Fibroblast of villous mesenchyme (primary cell): ENCODE measurements at places on chromosomes 1 and 21. TPM values are rescaled to one million over a fixed set of nuclear protein-coding genes. Genes with fewer than 3 reads are reported as not detected.

CLIC6 gene
- total RNA-seq = under 0.01 TPM in 2 replicates

DNA sequence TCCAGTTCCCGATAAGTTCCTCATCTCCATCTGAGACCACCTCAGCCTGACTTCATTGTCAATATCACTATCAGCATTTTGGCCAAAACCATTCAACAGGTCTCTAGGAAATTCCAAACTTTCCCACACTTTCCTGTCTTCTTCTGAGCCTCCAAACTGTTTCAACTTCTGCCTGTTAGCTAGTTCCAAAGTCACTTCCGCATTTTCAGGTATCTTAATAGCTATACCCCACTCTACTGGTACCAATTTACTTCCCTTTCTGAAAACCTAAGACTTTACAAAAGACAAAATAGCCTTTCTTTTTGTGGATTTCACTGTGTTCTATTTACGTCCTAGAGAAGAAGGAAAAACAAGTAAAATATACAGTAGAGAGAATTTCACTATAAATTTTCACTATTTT, 147.0 kb upstream of the FMN2 start:
- DNase-seq = no peak

GRCh38 chr1:63442141-63442475, 74.7 kb downstream of the ALG6 start:
- DNase-seq = no peak

PDE9A gene
- total RNA-seq = 3.9 and 9.5 TPM in 2 replicates

DNA sequence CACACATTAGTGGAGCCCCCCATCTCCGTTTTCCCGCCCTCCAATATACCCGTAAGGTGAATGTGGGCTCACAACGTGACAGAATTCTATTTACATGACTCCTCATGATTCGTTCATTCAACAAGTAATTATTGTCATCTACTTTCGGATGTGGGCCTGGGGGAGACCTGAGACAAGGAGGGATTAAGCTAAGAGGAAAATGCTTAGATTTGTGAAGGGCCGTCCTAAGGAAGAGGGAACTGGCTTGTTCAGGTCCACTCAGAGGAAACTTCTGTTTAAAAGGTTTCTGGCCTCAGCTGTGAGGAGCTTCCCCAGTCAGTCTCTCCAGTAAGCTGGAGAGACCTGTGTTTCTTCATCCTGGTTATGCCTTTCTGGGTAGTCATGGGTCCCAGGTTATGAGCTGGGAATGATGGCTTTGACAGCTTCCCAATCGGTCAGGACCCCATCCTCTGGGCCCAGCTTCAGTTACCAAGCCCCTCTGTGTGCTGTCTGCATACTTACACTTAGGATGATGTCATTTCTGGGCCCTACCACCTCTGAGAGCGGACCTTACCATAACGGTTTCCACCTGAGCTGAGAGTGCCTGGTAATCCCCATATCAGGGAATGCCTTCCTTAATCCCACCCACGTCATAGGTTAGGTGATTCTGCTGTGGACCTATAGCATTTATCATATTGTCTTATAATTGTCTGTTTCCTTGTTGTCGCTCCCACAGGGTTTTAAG, 687 bp upstream of the ERI3 start:
- no peak for DNase-seq

E2F2 gene
- 2.2 and 2.9 TPM in 2 replicates for total RNA-seq
